Muscle of leg (tissue), 16 donors: ENCODE measurements at places on chromosomes 3 and 15. TPM values are rescaled to one million over a fixed set of nuclear protein-coding genes. Genes with fewer than 3 reads are reported as not detected.

GRCh38 chr3:184600685-184601377 is 39.2 kb downstream of the EPHB3 start:
- H3K27ac ChIP-seq, result no peak overlapping the region
- no peak overlapping the region for H3K4me3 ChIP-seq
- no peak for DNase-seq
- peaks cover 14% of the 10 kb centered on the region for H3K27me3 ChIP-seq
- no peaks in the 10 kb centered on the region for H3K36me3 ChIP-seq
- H3K4me1 ChIP-seq, result peaks cover 52% of the 10 kb centered on the region

Gene RPP14
- 18.6 TPM for total RNA-seq

Gene MEX3B
- 7.7 TPM for total RNA-seq

Gene GHSR
- total RNA-seq, result not detected

Gene FBLN2
- 46.9 TPM for total RNA-seq

GRCh38 chr3:195703776-195704175 is 17.0 kb upstream of the MUC20 start:
- no peaks in the 10 kb centered on the region for H3K27me3 ChIP-seq
- H3K36me3 ChIP-seq, result peaks cover 9% of the 10 kb centered on the region
- no peaks in the 10 kb centered on the region for H3K4me1 ChIP-seq
- no peak for DNase-seq
- no peak overlapping the region for H3K27ac ChIP-seq

DNA sequence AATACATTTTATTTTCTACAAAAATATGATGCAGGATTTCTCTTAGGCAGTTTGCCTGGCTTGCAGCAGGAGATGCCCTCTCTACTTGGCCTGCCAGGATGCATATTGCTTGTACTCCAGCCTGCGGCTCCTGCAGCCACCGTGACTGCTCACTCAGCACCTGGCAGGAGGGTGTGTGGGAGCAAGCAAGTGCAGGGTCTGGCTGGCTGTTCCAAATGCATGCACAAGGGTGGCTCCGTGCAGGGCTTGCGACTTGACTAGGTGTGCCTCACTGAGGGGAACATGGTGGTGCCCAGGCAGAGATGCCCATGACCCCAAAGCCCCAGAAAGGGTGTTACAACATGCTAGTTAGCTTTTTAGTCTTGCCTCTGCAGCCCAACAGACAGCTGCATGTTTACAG is 1240.2 kb upstream of the ALCAM start:
- DNase-seq, result no peak
- H3K36me3 ChIP-seq, result no peaks in the 10 kb centered on the region
- H3K4me3 ChIP-seq, result no peak overlapping the region
- no peak overlapping the region for H3K27ac ChIP-seq
- H3K4me1 ChIP-seq, result no peaks in the 10 kb centered on the region

DNA sequence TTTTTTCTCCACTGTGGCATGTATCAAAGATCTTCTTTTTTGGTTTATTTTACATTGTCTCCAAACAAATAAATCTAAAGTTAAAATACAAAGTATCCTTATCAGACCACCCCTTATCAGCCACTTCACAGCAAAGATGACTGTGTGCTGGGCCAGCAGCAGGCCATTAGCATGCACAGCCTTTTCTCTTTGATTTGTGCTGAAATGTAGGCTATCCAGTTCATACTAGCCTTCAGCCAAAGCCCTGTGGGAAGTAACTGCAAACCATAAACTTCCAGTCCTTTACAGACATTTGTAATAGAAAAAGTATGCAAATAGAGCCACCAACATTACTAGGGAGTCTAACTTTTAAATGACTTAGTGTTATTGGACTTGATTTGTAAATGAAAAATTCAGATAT is 816.3 kb downstream of the FHIT start:
- no peaks in the 10 kb centered on the region for H3K27me3 ChIP-seq
- no peaks in the 10 kb centered on the region for H3K4me1 ChIP-seq
- no peak overlapping the region for H3K4me3 ChIP-seq

DNA sequence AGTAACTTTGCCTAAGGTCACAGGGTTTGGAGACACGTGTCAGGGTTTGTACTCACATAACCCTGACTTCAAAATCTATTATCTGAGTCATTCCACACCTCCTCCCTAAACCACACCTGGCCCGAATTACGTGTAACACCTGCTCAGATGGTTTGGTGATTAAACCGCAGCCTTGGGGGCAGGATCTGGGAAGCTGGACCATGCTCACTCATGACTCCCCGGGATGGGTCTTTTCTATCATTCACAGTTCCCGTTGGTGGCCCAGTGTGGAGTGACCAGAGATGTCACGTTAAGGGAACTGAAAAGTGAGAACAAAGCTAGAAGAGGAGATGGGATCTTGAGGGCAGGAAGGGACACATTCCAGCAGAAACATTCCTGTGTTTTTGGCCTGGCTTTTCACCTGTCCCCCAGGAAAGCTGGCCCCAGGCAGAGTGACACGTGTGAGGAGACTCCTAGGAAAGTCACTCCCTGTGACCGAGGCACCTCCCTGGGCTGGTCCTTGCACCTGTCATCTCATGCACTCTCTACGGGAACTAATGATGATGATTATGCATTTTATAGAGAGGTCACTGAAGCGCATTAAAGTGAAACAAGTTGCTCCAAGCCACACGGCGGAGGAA is 75.4 kb upstream of the POMGNT2 start:
- H3K27me3 ChIP-seq, result no peaks in the 10 kb centered on the region
- H3K4me3 ChIP-seq, result no peak overlapping the region
- H3K4me1 ChIP-seq, result peaks cover 45% of the 10 kb centered on the region
- H3K36me3 ChIP-seq, result no peaks in the 10 kb centered on the region

GRCh38 chr3:194939949-194940770 is 254.5 kb downstream of the FAM43A start:
- no peaks in the 10 kb centered on the region for H3K27me3 ChIP-seq
- H3K4me1 ChIP-seq, result peaks cover 28% of the 10 kb centered on the region
- H3K4me3 ChIP-seq, result no peak overlapping the region
- no peak for DNase-seq

Gene FANCD2OS
- total RNA-seq, result not detected

Gene FEZF2
- not detected for total RNA-seq

- no peak overlapping the region for H3K4me3 ChIP-seq
- no peak for DNase-seq
- H3K4me1 ChIP-seq, result peaks cover 17% of the 10 kb centered on the region
- H3K36me3 ChIP-seq, result no peaks in the 10 kb centered on the region
- no peaks in the 10 kb centered on the region for H3K27me3 ChIP-seq
Observed at GRCh38 chr3:149590691-149591441, 67.0 kb downstream of the WWTR1 start.

GRCh38 chr3:42216302-42216701 is 49.7 kb downstream of the CCK start:
- H3K27ac ChIP-seq, result no peak overlapping the region
- H3K4me1 ChIP-seq, result peaks cover 2% of the 10 kb centered on the region
- H3K4me3 ChIP-seq, result no peak overlapping the region
- no peaks in the 10 kb centered on the region for H3K27me3 ChIP-seq
- no peak for DNase-seq
- H3K36me3 ChIP-seq, result peaks cover 73% of the 10 kb centered on the region

GRCh38 chr3:13884851-13885703 is 5.2 kb upstream of the WNT7A start:
- no peaks in the 10 kb centered on the region for H3K36me3 ChIP-seq
- peaks cover 63% of the 10 kb centered on the region for H3K27me3 ChIP-seq
- H3K27ac ChIP-seq, result no peak overlapping the region
- no peak overlapping the region for H3K4me3 ChIP-seq
- peaks cover 5% of the 10 kb centered on the region for H3K4me1 ChIP-seq
- DNase-seq, result no peak

Gene SEMA4B
- 2.1 TPM for total RNA-seq

DNA sequence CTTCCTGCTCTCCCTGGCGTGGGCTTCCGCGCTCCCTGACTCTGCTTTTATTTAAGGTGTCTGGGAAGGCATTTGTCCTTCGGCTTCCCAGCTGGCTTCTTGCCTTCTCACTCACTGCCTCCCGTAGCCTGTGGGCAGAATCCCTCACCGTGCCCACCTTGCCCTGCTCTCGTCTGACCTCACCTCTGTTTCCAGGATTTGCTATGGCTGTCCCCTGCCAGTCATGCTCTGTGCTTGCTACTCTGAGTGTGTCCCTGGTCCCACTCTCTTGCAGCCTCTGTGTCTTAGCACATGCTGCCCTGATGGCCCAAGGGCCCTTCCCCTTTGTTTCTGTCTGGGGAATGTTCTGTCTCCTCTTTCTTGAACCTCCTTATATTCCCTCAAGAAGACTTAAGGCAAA is 26.2 kb downstream of the LPP start:
- DNase-seq, result no peak
- H3K4me1 ChIP-seq, result peaks cover 24% of the 10 kb centered on the region
- H3K4me3 ChIP-seq, result no peak overlapping the region
- peak overlapping the region; percentile 45 for H3K27ac ChIP-seq
- H3K27me3 ChIP-seq, result no peaks in the 10 kb centered on the region

- no peak overlapping the region for H3K4me3 ChIP-seq
- peaks cover 11% of the 10 kb centered on the region for H3K36me3 ChIP-seq
- no peak for DNase-seq
- H3K27ac ChIP-seq, result no peak overlapping the region
Observed at GRCh38 chr3:52388348-52388821, 56.5 kb downstream of the SEMA3G start.

DNA sequence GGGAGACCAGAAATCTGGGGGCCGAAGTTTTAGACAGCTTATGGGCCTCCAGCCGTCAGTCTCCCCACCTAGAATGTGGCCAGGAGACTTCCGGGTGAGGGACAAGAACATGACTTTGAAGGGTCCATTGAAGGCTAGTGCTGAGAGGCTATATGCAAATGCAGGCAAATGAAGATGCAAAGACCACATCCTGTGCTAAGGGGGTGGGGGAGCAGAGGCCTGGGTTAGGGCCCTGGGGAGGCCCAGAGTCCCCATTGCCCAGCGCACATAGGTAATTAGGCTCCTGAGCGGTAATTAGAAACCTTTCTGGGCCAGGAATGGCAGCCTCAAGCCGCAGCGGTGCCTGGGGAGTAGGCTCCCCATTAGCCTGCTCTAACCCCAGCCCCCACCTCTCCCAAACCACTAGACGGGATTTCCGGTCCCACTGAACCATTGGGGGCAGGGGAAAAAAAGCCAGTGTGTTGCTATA is 6.8 kb downstream of the CSK start:
- H3K4me3 ChIP-seq, result no peak overlapping the region
- H3K36me3 ChIP-seq, result peaks cover 36% of the 10 kb centered on the region
- no peaks in the 10 kb centered on the region for H3K27me3 ChIP-seq
- peaks cover 70% of the 10 kb centered on the region for H3K4me1 ChIP-seq

DNA sequence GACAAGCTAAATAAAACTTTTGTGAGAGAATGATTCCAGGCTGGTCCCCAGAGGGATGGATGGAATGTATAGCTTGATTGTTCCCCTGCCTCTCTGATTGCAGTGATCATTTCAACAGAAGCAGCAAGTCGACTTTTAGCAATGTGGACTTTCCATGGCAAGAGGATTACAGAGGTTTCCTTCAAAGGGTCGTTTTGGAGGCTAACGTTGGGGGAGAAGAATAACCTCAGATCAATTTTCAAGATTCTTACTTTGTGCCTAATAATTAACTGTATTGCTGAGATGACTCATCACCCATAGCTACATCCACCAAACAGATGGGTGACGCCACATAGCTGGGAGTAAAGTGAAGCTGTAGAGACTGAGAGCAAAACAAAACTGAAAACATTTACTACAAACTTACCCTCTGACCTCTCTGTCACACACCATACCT is 79.9 kb downstream of the GTPBP8 start:
- no peak overlapping the region for H3K4me3 ChIP-seq
- no peaks in the 10 kb centered on the region for H3K36me3 ChIP-seq
- peak overlapping the region; percentile 88 for H3K27ac ChIP-seq
- H3K4me1 ChIP-seq, result peaks cover 8% of the 10 kb centered on the region
- H3K27me3 ChIP-seq, result no peaks in the 10 kb centered on the region

Gene GOLGA8Q
- total RNA-seq, result 0.75 TPM

Gene CGNL1
- 9.5 TPM for total RNA-seq

DNA sequence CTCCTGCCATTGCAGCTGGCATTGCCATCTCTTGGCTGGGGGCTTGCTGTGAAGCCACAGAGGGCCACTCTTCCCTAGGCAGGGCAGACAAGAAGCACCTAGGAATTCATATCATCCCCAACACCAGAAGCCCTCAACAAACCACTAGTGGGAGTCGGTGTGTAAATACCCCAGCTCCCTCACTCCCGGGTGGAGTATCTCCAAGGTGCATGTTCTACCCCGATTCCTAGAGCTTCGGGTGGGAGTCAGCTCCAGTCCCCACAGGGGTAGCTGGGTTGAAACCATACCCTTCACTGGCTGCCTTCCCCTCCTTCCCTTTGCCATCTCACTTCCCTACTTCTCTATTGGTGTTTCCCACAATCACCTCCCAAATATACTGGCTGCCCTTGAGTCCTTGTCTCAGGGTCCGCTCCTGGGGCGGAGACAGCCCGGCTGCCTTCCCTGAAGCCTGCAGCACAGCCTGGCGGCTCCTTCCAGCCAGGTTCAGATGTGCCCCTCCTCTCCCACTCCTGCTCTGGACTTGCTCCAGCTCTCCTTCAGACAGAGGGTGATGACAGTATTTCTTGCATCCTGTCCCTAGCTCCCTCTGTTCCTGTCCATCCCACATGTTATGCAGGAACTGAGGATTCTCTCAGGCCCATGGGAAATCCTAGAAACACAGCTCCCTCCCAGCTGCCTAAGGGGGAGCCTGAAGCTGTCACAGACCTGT is 33.3 kb downstream of the FAM3D start:
- H3K27ac ChIP-seq, result no peak overlapping the region
- H3K36me3 ChIP-seq, result no peaks in the 10 kb centered on the region
- no peaks in the 10 kb centered on the region for H3K27me3 ChIP-seq
- H3K4me1 ChIP-seq, result peaks cover 31% of the 10 kb centered on the region

DNA sequence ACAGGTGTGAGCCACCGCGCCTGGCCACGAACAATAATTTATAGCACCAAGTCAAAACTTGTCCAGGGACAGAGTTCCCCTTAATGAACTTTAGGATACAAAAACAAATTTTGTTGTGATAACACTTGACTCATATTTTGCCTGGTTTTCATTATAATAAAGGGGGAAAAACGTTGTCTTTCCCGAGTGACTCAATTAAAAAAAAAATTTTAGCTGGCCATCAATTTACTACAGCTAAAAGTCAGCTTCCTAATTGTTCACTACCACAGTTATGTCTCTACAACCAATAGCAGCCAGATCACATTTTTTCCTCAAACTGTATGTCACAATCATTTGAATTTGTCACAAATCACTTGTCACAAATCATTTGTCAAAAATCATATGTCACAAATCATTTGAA is 116.0 kb downstream of the P3H2 start:
- no peak for DNase-seq
- H3K27me3 ChIP-seq, result no peaks in the 10 kb centered on the region
- H3K4me3 ChIP-seq, result no peak overlapping the region
- peaks cover 27% of the 10 kb centered on the region for H3K4me1 ChIP-seq
- H3K36me3 ChIP-seq, result no peaks in the 10 kb centered on the region

DNA sequence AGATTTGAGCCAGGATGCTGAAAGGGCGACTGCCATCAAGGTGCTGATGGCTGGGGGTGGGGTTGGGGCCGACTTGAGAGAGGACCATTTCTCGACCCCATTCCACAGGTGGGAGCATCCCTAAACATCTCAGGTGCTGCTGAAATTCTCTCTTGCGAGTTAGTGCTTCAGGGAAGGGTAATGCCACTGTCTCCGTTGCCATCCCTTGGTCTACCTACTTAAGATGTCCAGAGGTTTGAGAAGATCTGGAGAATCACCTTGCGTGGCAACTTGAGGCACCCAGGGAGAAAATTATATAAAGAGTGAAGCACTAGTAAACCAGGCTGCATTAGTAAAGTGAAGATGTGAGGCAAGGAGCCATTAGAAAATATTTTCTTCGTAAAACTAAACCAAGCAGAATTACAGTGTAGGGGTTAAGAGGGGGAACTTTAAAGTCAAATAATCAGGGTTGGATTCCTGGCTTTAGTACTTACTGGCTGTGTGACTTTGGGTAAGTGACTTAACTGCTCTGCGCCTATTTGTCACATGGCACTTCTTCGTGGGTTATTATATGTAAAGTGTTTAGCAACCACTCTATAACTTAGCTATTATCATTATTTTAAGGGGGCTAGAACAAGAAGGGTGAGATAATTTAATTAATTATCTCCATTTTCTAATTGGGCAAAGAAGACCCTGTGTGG is 662 bp upstream of the RFTN1 start:
- no peak for DNase-seq
- peak overlapping the region; percentile 49 for H3K27ac ChIP-seq
- H3K4me3 ChIP-seq, result peak overlapping the region; percentile 84
- peaks cover 7% of the 10 kb centered on the region for H3K27me3 ChIP-seq
